ENCODE measurements at places on chromosomes 16 and 17.

- DNase-seq, result no peak
Measured at GRCh38 chr17:57387575-57387974, 131.3 kb downstream of the MSI2 start.

- DNase-seq, result no peak
Measured at GRCh38 chr17:76584427-76585032, 1.1 kb downstream of the ST6GALNAC2 start.

DNA sequence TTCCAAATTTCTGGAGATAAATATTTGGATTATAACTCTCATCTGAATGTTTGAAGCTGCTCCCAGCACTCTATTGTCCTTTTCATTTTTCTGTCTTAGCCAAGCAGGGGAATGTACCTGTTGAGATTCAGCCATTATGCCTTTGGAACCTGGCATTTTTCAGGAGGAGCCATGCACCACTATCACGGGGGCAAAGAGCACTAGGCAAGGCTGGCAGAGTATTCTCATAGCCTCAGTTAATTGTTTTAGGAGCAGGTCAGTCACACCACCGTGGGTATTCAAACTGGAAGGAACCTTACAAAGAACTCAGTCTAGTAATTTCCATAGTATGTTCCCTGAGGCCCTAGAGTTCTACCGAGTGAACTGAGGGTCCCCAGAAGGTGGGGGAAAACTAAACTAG, 348.9 kb downstream of the TMEM114 start:
- DNase-seq, result no peak

DNA sequence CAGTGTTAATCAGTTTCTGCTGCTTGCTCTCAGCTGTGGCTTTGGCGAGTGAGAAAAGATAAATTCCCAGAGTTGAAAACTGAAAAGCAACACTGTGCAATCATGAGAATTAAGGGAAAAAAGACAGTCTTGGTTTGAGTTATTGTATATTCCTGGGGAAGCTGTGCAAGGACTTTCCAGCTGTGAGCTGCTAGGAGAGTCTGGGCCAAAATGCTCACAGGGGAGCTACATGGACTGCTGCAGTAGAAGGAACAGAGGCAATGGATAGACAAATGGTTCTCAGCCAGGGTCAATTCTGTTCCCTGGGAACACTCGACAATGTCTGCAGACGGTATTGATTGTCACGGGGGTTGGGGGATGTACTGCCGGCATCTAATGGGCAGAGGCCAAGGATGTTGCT, 102.0 kb upstream of the ADAMTS18 start:
- DNase-seq, result no peak

- DNase-seq, result no peak
Measured at GRCh38 chr16:22296225-22297113, 740 bp upstream of the POLR3E start.

- DNase-seq, result peak; percentile 44
Measured at GRCh38 chr17:58577696-58578095, 63.3 kb upstream of the MTMR4 start.

DNA sequence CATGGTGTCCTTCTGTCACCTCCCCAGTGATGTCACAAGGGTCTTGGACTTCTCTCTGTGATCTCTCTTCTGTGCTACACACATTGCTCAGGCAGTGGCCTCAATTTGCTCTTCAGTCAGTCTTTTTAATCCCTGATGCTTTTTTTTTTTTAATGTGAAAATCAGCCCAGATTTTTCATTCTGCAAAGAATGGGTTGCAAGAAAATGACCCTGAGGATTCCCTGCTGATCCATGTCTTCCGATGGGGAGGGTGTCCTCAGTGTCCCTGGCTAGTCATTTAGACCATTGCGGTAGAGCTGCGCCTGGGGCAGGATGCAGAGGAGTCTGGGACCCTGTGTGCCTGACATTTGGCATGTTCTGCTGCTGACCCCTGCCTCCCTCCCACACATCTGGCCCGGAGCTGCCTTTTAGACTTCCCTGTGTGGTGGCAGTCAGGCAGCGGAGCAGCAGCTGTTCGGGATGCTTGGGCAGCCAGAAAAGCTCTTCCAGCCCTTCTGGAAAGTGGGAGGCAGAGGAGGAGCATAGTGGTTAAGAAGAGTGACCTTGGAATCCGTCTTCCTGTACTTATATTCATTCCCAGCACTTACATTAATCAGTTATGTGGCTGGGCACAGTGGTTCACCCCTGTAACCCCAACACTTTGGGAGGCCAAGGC, 12.3 kb downstream of the GPT2 start:
- no peak for DNase-seq

DNA sequence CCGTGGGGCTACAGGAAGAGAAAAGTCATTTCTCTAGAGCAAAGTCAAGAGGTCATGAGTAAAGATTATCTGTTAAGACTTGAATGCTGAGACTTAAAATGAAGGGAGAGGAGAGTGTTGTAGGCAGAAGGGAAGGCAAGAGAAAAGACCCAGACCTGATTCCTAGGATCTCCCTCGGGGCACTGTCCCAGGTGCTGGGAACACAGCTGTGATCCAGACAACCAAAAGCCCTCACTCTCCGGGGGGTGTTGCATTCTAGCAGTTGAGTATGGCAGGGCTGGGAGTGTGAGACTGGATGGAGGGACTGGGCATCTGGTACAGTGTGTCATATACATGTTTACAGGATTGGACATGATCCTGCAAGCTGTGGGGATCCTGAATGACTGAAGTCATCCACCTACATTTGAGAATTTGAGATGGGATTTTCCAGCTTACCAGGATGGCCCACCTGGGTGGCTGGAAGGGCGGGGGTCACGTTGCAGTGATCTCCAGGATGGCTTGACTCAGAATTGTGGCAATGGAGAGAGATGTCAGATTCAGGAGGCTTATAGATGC, 29.1 kb downstream of the ARSG start:
- DNase-seq, result no peak

GRCh38 chr17:40243761-40244160, 24.7 kb downstream of the WIPF2 start:
- no peak for DNase-seq

GRCh38 chr17:77002103-77003045, 134.2 kb downstream of the MGAT5B start:
- DNase-seq, result no peak

DNA sequence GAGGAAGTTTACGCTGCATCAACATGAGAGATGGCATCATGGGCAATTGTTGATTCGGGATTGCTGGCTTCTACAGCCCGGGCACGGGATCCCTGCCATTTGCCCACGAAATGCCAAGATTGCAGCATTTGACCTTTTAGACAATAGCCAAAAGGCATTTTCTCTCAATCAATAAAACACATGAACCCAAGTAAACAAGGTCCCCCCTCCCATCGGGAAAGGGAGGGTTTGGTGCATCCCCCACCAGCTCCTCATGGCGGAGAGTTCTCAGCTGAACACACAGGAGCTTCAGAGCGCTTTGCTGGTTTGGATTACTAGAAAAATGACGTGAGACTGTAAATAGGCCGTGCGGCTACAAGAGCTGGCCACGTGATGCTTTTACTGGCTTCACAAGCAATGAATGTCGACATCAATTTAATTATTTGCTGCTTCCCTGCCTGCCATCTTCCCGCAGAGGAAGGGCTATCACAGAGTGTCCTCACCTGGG, 147.6 kb downstream of the C16orf95 start:
- no peak for DNase-seq

GRCh38 chr17:45782889-45783592, 1.1 kb upstream of the CRHR1 start:
- peak; percentile 12 for DNase-seq

- DNase-seq, result no peak
Measured at GRCh38 chr16:85522308-85522841, 90.7 kb upstream of the GSE1 start.

DNA sequence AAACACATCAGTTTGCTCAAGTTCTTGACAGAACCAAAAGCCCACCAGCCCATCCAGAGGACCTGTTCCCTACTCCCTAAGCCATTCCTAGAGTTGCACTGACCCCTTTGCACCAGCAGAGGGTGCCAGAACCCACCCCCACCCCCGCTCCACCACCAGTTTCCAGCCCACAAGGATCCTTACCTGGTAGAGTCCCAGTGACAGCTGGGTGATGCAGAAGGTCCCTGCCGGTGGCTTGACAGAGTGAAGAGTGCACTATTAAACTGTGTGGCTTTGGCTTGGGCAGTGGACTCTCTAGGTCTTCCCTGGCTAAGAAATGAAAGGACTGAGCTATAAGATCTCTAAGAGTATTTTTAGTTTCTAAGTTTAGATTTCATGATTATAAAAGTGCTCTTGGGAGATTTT, 73.3 kb upstream of the MTMR4 start:
- peak; percentile 39 for DNase-seq

- no peak for DNase-seq
Measured at GRCh38 chr16:48367441-48368049, 17.7 kb downstream of the SIAH1 start.

DNA sequence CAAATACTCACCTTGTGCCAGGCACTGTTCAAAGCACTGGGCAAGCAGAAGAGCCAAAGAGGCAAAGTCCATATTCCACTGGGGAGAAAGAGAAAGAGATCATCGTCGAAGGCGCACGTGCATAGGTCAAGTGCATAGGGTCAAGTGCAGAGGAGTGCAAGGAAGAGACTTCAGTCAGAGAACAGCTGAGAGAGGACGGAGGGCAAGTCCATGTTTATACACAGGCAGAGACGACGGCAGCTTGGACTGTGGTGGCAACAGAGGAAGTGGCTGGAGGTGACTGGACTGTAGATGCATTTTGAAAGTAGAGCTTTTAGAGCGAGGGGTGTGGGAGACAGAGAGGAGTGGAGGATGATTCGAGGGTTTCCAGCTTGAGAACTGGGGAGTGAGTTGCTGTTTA, 74.7 kb upstream of the SDK2 start:
- no peak for DNase-seq

DNA sequence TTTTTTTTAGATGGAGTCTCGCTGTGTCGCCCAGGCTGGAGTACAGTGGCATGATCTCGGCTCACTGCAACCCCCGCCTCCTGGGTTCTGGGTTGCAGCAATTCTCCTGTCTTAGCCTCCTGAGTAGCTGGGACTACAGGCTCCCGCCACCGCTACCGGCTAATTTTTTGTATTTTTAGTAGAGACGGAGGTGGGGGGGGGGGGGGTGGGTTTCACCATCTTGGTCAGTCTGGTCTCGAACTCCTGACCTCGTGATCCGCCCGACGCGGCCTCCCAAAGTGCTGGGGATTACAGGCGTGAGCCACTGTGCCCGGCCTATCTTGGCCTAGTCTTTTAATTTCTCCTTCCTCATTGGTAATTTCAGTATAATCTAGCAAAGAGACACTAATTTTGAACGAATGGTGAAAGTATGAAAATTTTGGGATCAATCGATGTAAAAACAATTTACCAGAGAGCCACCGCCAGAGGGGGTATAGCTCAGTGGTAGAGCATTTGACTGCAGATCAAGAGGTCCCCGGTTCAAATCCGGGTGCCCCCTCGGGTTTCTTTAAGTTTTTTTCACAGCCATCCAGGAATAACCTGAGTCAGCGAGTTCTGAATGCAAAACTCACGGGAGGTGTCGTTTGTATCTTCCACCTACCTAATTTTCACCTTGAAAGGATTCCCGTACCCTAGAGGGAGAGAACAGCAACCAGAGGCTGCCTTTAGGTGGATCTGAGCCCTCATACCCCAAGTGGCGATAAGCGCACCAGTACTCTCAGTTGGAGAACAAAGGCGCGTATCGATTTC, 2.5 kb upstream of the LASP1 start:
- DNase-seq, result peak; percentile 41

- no peak for DNase-seq
Measured at GRCh38 chr16:26546573-26546972, 520.2 kb upstream of the C16orf82 start.

DNA sequence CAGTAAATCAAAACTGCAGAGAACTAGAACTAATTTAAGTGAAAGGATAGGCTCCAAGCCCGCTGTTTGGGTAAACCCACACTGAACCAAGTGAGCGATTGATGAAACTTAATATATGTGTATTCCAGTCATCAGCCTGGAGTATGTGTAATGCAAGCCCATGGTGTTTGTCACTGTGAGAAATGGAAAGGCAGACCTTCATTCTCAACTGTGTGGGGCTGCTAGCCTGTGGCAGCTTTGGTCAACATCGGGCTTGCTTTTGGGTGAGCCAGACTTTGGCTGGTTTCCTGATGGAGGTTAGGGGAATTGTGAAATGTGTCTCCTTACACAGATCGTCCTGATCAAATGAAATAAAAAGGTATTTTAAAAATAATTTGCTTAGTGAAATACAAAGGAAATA, 279.9 kb downstream of the IRX3 start:
- DNase-seq, result no peak

GRCh38 chr16:86611525-86611855, 33.1 kb downstream of the FOXL1 start:
- no peak for DNase-seq

- no peak for DNase-seq
Measured at GRCh38 chr16:84730406-84731106, 30.8 kb downstream of the USP10 start.

- no peak for DNase-seq
Measured at GRCh38 chr16:67105881-67106280, 3.9 kb upstream of the PHAF1 start.

- no peak for DNase-seq
Measured at GRCh38 chr17:77328823-77329740, 188.3 kb downstream of the SEC14L1 start.

DNA sequence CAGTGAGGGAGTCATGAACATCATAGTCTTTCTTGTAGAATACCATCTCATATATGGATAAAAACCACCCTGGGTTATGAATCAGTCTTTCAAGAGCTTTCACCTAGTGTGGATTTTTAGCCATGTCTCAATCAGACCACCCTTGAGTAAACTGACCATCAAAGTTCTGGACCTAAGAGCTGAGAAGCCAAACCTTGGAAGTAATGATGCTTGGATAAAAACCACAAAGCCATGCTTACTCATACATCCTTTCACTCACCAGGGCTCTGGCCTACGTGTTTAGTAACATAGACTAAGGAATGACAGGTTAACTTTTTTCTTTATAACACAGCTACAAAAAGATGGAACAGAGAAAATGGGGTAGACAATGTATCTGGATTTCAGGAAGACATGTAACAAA, 167.2 kb downstream of the STX8 start:
- DNase-seq, result no peak

DNA sequence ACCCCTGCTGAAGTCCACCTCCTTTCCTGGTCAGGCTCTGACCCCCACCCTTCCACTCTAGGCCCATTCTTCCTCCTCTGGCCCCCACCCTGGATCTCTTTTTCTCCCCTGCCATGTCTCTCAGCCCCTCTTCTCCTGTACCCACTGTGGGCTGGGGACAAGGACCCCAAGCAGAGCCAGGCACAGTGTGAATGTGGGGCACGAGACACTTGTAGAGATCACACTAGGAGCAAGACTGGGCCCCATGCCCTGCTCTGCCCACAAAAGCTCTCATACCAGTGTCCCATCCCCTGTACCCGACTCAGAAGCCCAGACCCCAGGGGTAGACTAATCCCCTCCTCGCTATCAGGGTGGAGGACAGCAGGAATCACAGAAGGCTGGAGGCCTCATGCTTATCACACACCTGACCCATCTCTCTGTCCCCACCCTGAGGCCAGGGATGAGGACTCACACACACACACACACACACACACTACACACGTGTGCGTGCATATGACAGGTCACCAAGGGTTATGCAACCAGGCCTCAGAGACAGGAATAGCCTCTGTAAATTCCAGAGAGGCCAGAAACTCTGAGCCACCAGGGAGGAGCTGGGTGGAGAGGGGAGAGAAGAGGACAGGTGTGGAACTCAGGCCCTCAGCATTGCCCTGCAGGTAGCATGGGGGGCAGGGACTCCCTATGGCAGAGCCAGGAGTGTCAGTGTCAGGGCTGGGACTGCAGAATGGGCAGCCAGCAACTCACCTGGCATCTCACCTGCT, 21.1 kb downstream of the ARHGAP27 start:
- no peak for DNase-seq

Data from effector memory CD8-positive, alpha-beta T cell (primary cell).